Motor neuron (in vitro differentiated cells): ENCODE measurements at places on chromosomes 7 and 10. TPM values are rescaled to one million over a fixed set of nuclear protein-coding genes. Genes with fewer than 3 reads are reported as not detected.
A peak's percentile ranks its signal among the peaks of the same experiment; 100 is the strongest.

CHCHD2 gene
- total RNA-seq: 535 and 572 TPM in 2 replicates

FAM24A gene
- not detected in 2 replicates for total RNA-seq

PRF1 gene
- total RNA-seq: not detected in 2 replicates

NIPSNAP2 gene
- 40.5 and 41.4 TPM in 2 replicates for total RNA-seq

CALN1 gene
- 2.4 and 2.9 TPM in 2 replicates for total RNA-seq

ZNF117 gene
- total RNA-seq: 4.5 and 4.9 TPM in 2 replicates

WNT2 gene
- 0.63 TPM in 1 of 2 replicates, not detected in the other for total RNA-seq

TMEM196 gene
- total RNA-seq: 12.2 and 13.0 TPM in 2 replicates

CAMK2B gene
- total RNA-seq: 16.8 and 17.6 TPM in 2 replicates

UCN3 gene
- total RNA-seq: 0.38 TPM in 1 of 2 replicates, not detected in the other

LZTS2 gene
- 50.8 and 54.1 TPM in 2 replicates for total RNA-seq

UPK3B gene
- total RNA-seq: 0.30 and 0.56 TPM in 2 replicates

LFNG gene
- 8.0 and 8.1 TPM in 2 replicates for total RNA-seq

- ATAC-seq: peak; percentile 53
These were observed 595 bp downstream of the TBL2 start for GRCh38 chr7:73577627-73578341.

DNA sequence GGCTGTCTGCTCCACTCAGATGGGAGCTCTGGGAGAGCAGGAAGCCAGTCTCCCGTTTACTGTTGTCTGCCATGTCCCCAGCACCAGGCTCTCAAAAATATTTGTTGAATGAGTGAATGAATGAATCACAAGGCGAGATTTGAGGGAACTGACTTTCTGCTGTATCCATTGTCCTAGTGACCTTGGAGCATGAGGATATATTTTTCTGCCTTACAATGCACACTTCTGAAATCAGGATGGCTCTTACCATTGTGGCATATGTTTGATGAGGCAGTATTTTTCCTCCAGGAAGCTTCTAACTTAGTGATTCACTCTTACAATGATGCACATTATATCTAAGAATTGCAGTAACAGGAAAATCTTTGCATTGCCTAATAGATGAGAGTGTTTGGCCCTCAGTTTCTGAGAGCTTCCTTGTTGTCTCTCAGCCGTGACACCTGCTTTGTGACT lies 136.4 kb downstream of the RPS24 start:
- ATAC-seq: no peak

- ATAC-seq: no peak
These were observed 202.7 kb downstream of the FAM107B start for GRCh38 chr10:14571866-14572507.

DNA sequence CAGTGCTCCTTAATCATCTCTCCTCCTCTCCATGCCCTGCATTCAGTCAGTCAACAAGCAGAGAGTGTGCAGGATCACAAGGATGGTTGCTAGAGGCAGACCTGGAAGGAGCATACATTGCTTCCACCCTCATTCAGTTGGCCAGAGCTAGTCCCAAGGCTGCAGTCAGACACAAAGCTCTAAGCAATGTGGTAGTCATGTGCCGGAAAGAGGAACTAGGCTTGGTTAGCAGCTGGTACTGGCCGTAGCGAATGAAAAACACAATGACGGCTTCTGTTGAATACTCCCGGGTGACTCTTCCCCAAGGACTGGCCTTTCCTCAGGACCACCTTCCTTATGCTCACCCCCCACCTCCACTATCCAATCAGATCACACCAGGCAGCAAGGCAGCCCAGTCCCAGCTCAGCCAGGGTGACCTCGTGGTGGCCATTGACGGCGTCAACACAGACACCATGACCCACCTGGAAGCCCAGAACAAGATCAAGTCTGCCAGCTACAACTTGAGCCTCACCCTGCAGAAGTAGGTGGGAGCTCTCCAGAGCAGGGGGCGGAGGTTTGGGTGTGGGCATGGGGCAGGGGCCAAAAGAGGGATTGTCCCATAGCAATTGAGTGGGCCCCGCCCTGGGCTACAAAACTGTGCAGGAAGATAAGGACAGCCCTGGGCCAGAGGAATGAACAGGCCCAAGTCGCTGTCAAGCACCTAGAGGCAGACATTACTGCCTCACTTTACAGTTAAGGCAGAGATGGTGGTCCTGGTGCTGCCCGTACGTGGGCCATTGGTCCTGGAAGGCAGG lies 10.9 kb downstream of the LDB3 start:
- no peak for ATAC-seq

GRCh38 chr7:149414171-149414570 lies 46.7 kb downstream of the ZNF777 start:
- no peak for ATAC-seq

- ATAC-seq: no peak
These were observed 85.4 kb upstream of the PDGFA start for GRCh38 chr7:604884-605531.

- ATAC-seq: no peak
These were observed 595.1 kb downstream of the PARD3 start for GRCh38 chr10:34219753-34220548.

DNA sequence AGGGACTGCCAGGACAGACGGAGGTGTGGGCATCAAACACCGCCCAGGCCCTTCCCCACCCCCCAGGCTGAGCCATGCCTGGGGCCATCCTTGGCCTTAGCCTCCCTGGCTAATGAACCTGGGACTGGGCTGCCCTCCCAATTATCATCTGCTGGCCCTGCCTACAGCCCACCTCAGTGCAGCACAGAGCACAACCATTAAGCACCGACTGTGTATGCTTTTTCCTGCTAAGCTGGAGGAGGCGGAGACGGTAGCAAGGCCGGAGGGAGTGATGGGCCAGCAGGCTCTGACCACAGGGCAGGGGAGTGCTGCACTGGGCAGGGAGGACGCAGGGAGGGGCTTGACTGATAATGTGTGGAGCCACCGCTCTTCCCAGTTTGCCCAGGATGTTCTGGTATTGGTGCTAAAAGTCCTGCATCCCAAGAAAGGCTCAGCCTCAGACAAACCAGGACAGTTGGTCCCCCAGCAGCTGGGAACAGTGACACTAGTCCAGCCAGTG lies 72.0 kb downstream of the C10orf143 start:
- no peak for ATAC-seq

DNA sequence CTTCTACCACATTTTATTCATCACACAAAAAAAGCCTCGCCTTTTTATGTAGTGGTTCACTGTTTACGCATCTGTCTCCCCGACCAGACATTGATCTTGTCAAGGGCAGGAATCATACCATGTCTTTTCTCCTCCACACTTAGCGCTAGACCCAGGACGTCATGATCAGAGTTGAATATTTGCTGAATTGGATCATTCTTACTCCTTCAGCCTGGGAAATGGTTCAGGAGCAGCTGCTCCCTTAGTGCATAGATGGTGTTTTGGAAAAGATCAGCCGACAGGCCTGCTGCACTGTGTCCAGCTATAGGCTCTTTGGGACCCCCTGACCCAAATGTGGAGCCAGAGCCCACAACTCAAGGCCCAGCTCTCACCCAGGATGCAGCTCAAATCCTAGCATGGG lies 249.1 kb upstream of the TMEM72 start:
- ATAC-seq: no peak

- ATAC-seq: no peak
These were observed 1.5 kb upstream of the WDR37 start for GRCh38 chr10:1054684-1055083.

- ATAC-seq: no peak
These were observed 5.9 kb downstream of the LRRC4 start for GRCh38 chr7:128025380-128025779.

DNA sequence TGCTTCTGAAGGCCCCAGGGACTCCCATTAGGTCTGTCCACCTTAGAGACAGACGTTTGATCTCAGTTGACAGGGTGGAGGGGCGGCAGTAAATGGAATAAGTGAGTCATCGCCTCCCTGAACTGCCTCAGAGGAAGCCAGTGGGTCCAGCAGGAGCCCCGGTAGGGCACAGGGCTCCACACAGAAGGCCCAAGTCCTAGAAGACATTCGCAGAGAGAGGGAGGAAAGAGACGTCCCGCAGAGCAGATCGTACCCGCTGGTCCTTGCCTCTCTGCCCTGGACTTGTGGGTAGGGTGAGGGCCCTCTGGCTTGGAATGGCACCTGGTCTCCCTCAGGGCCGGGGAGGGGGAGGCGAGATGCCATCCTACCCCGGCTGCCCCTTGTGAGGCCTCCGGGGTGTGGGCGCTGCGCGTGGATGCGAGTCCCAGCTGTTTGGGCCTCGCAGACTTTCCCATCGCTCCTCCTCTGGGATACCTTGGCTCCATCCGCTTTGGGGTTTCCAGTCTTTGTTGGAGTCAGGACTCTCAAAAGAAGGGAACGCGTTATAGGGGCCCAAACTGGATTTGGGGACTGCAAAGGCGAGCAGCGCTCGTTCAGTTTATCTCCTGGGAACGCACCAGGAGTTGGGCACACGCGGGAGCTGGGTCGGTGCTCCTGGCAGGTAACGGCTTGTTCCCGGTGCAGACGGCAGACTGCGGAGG lies 5.1 kb downstream of the TLX1 start:
- ATAC-seq: no peak

GRCh38 chr7:130273933-130274255 lies 7.2 kb downstream of the CPA2 start:
- no peak for ATAC-seq

GRCh38 chr7:37549076-37549931 lies 100.6 kb upstream of the ELMO1 start:
- ATAC-seq: peak; percentile 40

GRCh38 chr7:131655866-131656265 lies 99.4 kb upstream of the PODXL start:
- no peak for ATAC-seq

DNA sequence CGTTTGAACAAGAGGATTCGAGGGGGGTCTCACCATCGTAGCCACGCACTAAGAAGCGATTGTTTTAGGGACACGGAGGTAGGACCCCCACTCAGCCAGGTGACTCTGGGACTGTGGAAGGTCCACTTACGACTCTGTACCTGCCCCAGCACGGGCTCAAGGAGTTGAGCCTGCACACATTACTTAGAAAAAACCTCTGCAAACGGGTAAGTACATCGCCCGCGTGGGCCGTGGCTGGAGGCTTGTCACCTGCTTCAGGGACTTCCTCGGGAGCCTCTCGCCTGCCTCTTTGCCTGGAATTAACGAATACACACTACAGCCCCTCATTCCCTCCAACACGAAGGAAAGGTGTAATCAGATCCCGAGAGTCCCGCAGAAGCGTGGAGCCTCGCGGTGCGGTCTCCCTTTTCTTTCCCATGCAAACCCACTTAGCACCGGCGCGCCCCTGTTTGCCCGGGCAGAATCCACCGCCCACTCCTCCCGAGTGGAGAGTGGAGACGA lies 826 bp downstream of the PODXL start:
- no peak for ATAC-seq

DNA sequence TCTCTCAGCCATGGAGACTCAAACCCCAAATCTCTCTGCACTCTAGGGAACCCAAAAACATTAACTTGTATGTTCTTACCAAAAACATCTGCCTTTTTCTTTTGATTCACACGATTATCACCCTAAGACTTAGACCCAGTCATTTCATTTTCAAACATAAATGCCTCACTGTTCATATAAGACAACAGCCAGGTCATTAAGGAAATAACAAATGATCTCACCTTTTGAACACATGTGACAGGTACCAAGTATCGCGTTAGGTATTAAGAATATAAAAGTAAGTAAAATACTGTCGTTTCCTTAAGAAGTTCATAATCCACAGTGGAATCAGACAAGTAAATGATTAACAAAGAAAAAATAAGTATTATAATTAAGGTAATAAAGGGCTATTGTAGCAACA lies 8.8 kb downstream of the TM9SF3 start:
- no peak for ATAC-seq

GRCh38 chr10:84340187-84340586 lies 11.8 kb downstream of the CCSER2 start:
- ATAC-seq: no peak

GRCh38 chr7:63077841-63078240 lies 920.8 kb upstream of the ZNF722 start:
- no peak for ATAC-seq

GRCh38 chr7:147885869-147886268 lies 704.7 kb upstream of the C7orf33 start:
- no peak for ATAC-seq

- ATAC-seq: no peak
These were observed 133.6 kb upstream of the LRGUK start for GRCh38 chr7:133993547-133993946.

GRCh38 chr7:51824050-51824449 lies 507.4 kb upstream of the COBL start:
- no peak for ATAC-seq

DNA sequence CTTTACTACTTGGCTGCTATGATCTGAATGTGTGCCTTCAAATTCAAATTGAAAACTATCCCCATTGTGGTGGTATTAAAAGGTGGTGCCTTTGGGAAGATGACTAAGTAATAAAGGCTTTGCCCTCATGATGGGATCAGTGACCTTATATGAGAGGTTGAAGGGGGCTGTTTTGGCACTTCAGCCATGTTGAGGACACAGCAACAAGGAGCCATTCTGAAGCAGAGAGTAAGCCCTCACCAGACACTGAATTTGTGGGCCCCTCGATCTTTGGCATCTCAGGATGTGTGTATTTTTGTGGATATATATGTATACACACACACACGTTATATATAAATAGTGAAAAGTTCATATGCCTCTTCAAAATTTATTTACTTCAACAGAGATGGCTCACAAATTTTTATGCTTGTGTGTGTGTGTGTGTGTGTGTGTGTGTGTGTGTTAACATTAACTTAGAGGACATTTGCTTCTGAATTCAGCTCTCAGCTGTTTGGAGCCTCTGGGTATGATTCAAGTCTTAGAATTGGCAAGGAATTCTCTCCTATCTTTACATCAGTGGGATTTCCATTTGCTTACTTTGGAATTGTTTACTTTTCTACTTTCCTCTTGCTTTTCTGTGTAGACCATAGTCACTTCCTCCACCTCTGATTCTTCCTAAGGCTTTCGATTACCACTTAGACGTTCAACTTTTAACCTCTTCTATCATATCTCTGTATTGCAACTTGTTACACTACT lies 66.6 kb downstream of the MAGI2 start:
- ATAC-seq: no peak

GRCh38 chr7:28078036-28078901 lies 102.3 kb downstream of the JAZF1 start:
- peak; percentile 80 for ATAC-seq

GRCh38 chr10:101065481-101066145 lies 3.8 kb downstream of the KAZALD1 start:
- ATAC-seq: no peak

GRCh38 chr10:92064506-92064905 lies 140.9 kb downstream of the BTAF1 start:
- no peak for ATAC-seq

DNA sequence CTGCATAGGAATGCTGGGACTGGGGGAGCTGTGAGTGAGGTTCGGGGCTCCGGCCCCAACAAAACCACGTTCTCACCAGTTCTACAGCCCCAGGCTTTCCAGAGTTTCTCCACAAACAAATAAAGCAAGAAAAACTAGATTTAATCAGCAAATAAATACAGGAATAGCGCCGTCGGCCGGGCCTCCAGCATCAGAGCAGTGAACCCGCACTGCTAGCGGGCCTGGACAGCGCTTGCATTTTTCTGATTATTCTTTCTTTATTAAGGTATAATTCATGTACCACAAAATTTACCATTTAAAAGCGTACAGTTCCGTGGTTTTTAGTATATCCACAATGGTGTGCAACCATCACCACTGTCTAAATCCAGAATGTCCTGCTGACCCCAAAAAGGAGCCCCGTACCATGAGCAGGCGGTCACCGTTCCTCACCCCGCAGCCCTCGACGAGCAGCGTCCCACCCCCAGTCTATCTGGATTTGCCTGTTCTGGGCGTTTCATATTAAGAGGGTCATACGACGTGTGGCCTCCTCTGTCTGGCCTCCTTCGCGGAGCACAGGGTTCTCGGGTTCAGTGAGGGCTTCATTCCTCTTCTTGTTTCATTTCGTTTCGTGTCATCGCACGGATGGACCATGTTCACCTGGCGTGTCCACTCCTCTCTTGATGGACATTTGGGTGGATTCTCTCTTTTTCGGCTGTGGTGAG lies 35.5 kb upstream of the FOXL3 start:
- ATAC-seq: no peak
